ENCODE measurements at places on chromosomes 3 and 15.

- DNase-seq = no peak
Measured at GRCh38 chr15:70633103-70633831, 130.1 kb downstream of the UACA start.

DNA sequence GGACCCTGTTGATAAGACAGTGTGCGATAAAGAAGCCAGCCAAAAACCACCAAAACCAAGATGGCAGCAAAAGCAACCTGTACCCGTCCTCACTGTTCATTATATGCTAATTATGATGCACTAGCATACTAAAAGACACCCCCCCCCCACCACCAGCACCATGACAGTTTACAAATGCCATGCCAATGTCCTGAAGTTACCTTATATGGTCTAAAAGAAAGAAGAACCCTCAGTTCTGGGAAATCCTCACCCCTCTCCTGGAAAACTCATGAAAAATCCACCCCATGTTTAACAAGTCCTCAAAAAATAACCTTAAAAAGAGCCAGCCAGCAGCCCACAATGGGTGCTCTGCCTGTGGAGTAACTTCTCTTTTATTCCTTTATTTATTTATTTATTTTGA, 48.4 kb upstream of the ZNF280D start:
- DNase-seq = no peak

DNA sequence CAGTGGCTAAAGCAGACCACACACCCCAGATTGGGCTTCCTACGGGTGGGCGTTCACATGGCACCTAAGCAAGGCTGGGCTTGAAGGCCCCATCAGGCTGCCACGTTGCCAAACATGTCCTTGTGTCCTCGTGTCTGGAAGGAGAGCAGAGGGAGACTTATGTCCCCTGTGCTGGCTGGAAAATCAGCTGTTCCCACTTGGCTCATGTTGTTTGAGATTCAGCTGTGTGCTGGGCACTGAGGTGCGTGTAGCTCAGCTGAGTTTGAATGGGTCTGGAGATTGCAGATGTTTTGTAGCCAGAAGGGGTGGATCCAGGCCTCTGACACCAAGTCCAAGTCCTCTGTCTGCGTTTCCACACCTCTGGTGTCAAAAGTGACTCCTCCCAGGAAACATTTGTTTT, 34.6 kb downstream of the RLBP1 start:
- no peak for DNase-seq

DNA sequence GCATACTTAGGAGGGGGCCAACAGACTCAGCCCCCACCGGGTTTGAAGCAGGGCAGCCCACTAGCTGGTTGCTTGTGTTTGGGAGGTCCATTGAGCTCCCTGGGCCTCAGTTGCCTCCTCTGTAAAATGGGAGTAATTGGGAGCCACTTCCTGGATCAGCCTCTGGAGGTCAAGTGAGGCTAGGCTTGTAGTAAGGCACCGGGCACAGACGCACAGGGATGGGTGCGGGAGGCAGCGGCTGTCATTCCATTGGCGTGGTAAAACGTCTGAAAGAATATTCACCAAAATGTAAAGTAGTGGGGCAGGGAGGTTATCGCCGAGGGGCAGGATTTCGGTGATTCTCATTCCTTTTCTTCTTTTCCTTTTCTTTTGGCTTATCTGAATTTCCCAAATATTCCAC, 64.6 kb downstream of the TLE3 start:
- DNase-seq = no peak

GRCh38 chr3:9399337-9399703, 1.9 kb downstream of the SETD5 start:
- DNase-seq = no peak

GRCh38 chr15:84947947-84948830, 33.5 kb upstream of the PDE8A start:
- no peak for DNase-seq

DNA sequence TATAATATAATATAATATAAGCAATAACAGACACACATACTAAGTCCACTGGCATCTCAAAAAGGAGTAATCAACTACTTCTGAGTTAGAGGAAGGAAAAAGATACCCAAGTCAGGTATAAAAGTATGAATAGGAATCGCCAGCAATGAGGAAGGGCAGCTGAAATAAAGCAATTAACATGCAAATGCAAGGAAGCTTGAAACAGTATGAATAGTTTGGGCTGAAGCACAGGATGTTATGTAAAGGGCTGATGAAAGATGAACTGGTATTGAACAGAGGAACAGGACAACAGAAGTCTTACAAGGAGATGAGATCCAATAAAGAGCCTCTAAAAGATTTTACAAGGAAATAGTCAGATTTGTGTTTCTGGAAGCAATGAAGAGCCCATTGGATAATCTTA, 7.1 kb downstream of the COPS2 start:
- no peak for DNase-seq

DNA sequence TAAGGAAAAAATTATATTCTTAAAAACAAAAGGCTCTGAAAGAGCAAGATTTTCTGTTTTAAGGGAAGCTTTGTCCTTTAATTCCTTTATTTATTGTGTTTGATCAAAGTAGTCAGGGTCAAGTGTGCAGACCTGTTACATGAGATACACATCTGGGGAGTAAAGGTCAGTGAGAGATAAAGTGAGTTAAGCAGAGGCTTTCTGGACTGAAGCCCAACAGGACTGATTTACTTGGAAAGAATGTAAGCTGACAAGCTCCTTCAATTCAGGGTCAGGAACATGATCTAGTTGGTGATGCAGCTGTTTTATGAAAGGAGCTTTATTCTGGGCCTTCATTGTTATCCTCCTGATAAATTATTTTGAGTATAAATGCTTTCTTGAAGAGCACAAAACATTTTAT, 20.7 kb upstream of the OTOL1 start:
- no peak for DNase-seq

DNA sequence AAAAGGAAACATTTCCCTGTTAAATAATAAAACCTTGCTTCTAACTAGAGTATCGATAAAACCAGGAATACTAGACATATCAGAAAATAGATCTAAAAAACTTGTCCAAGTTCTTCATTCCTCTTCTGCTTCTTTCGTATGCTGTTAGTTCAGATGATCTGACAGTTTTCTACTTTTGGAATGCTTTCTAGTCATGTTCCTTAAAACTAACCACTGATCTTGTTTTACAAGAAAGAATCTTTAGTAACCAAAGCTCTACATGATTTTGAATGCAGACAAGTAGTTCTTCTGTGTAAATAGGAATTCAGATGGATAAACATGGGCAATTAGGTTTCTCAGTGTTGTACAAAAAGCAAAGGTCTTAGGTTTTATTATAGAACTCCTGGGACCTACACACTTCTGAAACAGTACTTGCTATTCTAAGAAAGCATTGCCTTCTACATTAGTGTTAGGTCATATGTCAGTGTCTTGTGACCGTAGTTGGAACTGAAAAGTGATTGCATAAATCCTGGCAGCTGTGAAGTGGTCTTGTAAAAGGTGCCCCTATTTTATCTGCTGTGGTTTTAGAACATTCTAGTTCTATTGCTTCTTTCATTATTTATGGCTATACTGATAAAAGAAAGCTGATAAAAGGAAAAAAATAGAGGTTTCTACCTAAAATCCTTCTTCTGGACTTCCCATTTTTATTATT, 40.7 kb downstream of the SNRK start:
- no peak for DNase-seq

- DNase-seq = no peak
Measured at GRCh38 chr3:141844108-141844507, 32.3 kb upstream of the ATP1B3 start.

- no peak for DNase-seq
Measured at GRCh38 chr3:140277886-140278285, 342.9 kb downstream of the CLSTN2 start.

- no peak for DNase-seq
Measured at GRCh38 chr3:52095990-52096775, 39.8 kb upstream of the DUSP7 start.

DNA sequence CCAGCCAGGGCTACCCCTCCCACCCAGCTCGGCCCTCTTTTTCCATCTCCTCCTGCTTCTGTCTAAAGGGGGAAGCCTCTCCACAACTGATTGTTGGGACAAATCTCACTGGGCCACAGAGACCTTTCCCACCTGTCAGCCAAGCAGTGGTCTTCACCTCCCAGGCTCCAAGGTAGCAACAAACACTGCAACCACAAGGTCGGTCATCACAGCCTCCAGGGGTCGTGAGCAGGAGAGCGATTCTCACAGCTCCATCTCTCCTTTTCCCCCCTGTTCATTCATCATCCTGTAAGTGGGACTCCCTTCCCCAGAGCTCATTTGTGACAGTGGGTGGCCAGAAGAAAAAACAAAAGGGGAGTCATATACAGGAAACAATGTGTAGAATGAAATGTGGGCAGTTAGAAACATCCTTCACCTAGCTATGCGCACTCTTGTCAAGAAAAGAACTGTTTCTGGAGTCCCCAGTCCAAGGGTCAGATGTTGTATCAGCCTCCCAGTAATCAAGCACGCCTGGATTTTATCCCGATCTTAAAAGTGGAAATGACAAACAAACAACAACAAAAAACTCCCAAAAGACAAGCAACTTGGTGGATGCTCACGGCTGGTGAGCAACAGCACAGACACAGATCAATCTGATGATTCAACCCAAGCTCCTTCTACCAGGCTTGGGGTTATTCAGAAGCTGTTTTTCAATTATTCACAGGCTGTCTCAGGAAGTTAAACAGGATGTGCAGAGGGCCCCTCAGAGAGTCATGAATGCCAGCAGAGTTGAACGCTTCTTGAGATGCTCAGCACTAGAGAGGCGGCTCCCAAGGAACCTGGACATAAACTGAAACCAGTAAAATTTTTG, 22.4 kb downstream of the LYZL4 start:
- no peak for DNase-seq

- DNase-seq = no peak
Measured at GRCh38 chr3:13655061-13655913, 106.4 kb downstream of the FBLN2 start.
